ENCODE measurements at places on chromosomes 5 and 9. TPM values are rescaled to one million over a fixed set of nuclear protein-coding genes. Genes with fewer than 3 reads are reported as not detected.

DNA sequence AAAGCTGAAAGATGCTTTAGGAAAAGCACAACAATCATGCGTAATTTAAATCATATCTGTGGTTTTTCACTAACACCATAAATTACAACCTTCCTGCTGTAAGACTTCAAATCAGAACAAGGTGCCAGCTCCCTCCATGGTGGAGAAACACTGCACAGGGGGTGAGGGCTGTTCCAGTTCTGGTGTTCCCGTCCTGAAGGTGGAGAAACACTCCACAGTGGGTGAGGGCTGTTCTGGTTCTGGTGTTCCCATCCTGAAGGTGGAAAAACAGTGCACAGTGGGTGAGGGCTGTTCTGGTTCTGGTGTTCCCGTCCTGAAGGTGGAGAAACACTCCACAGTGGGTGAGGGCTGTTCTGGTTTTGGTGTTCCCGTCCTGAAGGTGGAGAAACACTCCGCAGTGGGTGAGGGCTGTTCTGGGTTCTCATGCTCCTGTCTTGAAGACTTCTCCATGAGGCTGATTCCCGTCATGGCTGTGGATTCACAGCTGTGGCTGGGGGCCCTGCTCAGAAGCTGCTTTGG, 12.9 kb downstream of the PLEKHG4B start:
- no peak for DNase-seq

- no peak for DNase-seq
These were observed 75.8 kb downstream of the FGF18 start for GRCh38 chr5:171495122-171495700.

DNA sequence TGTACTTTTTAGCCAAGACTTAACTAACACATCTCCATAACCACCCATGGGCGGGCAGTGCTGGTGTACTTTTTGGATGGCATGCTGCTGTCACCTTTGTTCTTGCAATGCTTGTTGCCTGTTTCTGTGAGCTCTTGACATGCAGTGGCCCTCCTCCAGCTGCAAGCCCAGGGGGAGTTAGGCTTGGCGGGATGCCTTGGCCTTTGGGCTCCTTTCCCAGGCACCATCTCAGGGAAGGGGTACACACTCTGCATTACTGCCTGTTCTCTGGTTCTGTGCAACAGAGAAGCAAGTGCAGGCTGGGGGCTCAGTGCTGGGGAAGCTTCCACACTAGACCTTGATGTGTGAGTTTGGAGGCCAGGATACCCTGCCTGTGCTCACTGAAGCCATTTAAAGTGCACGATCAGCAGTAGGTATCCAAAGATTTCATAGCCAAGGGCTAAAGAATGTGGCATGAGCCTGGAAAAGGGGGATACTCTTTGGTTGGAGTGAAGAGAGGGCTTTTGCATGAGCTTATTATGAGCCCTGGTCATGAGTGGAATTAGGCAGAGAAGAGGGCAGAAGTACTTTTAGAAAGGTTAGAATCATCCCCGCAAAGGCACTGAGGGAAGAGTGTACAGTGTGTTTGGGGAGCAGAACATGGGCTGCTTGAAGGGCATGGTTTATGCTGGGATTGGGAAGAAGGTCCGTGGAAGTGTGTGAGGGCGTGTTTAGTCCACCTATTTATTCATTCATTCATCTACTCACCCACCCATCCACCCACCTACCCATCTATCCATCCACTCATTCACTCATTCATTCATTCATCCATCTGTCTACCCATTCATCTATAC, 22.5 kb downstream of the PSAT1 start:
- DNase-seq: no peak

IRX2 gene
- not detected for polyA plus RNA-seq

- no peak for DNase-seq
These were observed 13.9 kb downstream of the REXO4 start for GRCh38 chr9:133403766-133404453.

GRCh38 chr5:107919969-107920368, 249.2 kb upstream of the EFNA5 start:
- no peak for DNase-seq

DNA sequence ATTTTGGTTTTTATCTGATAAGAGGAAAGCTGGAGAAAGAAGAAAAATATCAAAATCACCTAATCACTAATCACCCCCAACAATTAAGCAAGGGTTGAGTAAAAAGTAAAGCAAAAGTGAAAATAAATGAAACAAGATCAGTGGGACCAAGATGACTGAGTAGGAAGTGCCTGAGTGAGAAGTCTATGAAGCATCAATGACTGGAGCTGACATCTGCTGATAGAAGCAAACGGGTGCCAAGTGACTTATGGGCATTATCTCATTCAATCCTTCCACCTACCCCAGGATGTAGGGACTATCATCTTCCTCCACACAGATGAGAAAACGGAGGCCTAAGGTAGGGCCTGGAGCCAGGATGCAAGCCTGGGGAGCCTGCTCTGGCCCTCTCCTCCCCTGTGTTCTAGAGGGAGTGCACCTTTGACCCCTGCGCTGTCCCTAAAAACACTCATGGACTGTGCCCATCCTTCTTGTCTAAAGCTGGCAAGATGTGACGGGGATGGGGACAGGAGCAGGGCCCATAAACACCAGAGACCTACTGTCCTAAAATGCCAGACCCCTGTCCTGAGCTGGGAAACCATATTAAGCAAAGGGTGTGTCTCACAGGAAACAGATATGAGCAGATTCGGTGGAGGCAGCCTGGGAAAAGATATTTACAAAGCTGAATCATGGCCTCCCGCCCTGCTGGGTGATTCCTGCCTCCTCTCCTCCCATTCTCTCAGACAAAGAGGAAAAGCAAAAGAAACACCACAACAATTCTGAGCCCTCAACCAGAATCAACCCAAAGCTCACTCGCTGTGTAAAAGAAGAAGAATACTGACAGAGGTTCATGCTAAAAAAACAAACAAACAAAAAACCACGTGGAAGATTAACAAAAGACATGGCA, 116.0 kb downstream of the AUH start:
- no peak for DNase-seq

DNA sequence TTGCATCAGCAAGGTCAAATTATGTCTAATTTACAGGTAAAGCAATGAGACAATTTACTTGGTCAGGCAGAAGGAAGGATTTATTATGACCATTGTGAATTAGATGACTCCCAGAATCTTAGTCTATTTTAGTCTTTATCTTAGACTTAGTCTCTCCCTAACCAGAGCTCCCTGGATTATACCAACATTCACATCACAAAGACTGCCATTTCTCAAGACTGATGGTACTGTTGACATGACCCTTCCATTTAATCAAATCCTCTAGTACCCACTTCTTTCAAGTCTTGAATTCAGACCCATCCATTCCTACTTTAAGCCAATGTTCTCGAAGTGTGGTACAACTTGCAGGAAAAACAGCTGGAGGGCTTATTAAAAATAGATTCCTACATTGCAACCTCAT, 257.0 kb downstream of the EFNA5 start:
- DNase-seq: no peak

- no peak for DNase-seq
These were observed 77.9 kb downstream of the SLIT3 start for GRCh38 chr5:169222934-169223594.

DNA sequence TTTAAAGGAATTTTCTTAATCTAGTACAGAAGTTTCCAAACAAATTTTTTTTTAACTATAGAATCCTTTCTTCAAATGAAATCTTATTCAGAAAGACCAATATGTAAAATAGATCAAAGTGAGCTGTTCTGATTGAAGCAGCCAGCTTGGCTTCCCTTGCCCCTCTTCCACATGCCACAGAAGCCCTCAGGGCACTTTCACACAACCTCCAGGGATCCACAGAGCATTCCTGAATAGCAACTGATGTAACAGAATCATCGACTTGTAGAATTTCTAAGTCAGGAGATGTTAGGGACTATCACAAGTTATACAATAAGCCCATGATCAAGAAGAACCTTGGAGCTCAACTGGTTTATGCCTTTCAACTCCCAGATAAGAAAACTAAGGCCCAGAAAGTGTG, 427.8 kb upstream of the C9orf72 start:
- no peak for DNase-seq

- no peak for DNase-seq
These were observed 98.7 kb downstream of the RAPGEF6 start for GRCh38 chr5:131536211-131536826.

- no peak for DNase-seq
These were observed 276.6 kb upstream of the MVB12B start for GRCh38 chr9:126049896-126050604.

GRCh38 chr5:150486402-150487198, 21.3 kb upstream of the NDST1 start:
- peak; percentile 77 for DNase-seq

DNA sequence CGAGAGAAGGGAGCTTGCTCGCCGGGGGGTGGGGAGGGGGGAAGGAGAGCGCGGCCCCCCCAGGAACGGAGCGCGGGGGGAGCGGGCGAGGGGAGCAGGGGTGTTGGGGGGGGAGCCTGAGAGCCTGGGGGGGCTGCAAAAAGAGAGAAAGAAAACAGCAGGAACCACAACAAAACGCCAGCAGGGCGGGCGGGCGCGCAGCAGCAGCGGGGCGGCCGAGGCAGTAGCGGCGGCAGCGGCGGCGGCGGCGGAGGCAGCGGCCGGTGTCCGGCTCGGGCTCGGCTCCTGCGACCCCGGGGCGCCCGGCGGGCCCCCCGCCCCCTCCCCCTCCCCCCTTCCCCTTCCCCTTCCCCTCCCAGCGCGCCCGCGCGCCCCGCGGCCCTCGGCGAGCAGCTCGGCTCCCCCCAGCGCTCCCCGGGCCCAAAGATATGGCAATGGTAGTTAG, 1.6 kb downstream of the NR2F1 start:
- peak; percentile 67 for DNase-seq

Data from ovary (tissue), 10 donors.